ENCODE measurements at places on chromosomes 16 and 17.

- DNase-seq: no peak
These were observed 670 bp upstream of the ZNF652 start for GRCh38 chr17:49362723-49363117.

- DNase-seq: peak; percentile 73
These were observed 747 bp downstream of the ATXN7L3 start for GRCh38 chr17:44198721-44199552.

DNA sequence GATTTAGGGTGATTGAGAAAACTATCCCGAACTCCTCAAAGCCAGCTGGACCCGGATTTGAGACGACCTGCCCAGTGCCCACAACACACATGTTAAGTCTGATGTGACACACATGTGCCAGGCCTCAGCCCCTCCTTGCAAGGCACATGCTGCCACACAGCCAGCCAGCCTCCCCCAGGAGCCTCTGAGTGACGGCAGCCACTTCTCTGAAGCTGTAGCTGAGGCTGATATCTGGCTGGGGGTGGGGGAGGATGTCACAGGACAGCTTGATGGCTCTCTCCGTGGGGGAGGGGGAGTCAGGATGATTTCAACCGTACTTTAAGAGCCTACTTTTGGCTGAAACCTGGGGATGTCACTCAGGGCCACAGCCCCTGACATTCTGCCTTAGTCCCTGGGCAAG is 40.9 kb downstream of the SRCIN1 start:
- DNase-seq: no peak

- DNase-seq: no peak
These were observed 14.6 kb upstream of the METTL9 start for GRCh38 chr16:21584817-21585216.

GRCh38 chr17:77782201-77782600 is 176.3 kb upstream of the TNRC6C start:
- no peak for DNase-seq

- DNase-seq: peak; percentile 60
These were observed 16.9 kb downstream of the MYO1D start for GRCh38 chr17:32859857-32860525.

GRCh38 chr16:83420206-83420760 is 387.5 kb upstream of the HSBP1 start:
- DNase-seq: no peak

DNA sequence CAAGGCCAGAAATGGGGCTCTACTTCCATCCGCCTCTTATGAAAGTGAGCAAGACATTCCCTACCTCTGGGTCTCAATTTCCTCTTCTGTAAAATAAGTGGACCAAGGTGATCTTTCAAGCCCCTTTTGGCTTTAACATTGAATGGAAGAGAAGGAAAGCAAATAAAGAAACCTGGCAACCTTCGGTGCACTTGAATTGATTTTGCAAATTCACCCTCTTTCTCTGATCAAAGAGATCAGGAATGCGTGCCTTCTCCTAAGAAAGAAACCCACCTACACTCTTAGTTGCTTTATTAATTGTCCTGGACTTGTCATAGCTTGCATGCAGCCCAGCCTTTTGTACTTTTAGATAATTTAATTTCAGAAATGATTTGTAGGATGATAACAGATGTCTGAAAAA is 3.0 kb downstream of the MSI2 start:
- DNase-seq: no peak

DNA sequence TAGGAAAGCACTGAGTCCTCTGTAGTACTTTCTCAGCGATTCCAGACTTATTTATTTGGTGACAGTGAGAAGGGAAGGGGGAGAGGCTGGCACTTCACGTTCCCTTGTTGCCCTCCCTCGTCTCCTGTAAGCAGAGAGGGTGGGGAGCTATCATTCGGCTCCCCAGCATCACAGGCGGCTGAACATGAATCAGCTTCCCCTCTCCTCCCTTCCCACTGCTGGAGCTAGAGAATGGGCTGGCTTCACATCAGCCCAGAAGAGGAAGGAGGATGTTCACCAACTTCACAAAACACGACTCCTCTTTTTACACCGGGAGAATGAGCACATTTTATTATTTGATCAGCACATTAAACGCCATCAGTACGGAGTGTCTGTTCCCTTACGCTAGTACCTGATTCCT is 6.7 kb upstream of the CMIP start:
- DNase-seq: no peak

DNA sequence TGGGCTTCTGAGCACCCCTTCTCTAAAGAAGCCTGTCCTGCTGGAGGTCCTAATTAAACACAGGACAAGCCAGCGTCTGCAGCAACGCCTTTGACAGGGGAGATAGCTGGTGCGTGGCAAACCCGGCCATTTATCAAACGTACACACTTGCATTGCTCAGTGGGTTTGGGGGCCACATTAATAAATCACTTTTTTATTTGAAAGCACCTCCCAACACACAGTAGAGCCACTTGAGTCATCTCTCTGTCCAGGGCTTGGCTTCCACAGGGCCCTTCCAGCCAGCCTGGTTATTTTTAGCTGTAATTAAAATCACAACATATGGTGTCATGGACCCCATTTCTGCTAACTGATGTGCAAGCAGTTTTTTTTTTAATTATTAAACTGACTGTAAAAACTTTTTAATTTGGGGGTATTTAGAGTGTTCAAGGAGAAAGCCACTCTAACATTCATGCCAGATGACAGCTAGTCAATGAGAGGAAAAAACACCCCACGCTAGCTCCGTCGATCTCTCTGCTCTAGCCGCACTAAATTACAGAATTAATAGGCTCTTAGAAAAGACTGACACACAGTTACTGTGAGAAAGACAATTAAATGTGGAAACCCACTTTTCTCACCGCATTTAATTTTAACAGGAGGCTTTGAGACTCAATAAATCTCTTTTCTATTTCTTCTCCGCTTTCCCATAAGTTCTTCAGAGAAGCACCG is 201.0 kb upstream of the WSCD1 start:
- DNase-seq: no peak

GRCh38 chr17:63434951-63435571 is 11.0 kb downstream of the CYB561 start:
- peak; percentile 72 for DNase-seq

- peak; percentile 38 for DNase-seq
These were observed 2.3 kb downstream of the RAB37 start for GRCh38 chr17:74739227-74739831.

DNA sequence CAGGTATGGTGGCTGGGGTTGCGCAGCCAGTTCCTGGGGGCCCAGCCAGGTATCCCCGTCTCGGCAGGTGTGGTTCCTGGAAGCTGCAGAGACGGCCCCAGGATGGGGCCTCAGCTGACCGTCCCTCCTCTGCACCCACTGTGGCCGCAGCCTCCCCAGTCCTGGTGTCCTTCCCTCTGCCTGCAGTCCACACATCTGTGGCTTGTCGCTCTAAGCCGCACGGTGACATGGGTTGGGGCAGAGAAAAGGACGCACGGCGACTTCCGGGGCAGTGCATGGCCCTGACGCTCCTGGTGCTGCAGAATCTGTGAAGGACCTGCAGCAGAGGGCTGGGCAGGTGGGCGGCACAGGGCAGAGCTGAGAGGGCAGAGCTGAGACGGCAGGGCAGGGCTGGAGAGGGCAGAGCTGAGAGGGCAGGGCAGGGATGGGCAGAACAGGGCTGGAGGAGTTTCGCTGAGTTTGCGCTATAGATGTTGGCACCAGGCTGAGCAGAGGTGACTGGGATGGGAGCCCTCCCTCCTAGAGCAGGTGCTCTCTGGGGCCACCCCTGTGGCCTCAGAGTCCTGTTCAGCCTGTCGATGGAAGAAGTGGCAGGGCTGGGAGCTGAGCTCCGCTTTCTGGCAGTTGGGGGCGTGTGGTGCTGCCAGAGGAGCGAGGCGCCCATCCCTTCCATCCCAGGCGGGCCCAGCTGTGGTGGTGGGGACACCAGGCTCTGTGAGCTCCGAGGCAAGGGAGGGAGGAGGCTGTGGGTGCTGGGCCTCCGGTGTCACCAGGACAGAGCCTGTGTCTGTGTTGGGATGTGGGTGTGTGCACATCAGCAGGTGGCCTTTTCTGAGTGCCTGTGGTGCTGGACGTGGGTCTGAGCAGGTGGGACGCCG is 23.0 kb downstream of the TSC2 start:
- DNase-seq: no peak

GRCh38 chr17:50219342-50219741 is 17.9 kb upstream of the COL1A1 start:
- DNase-seq: no peak

DNA sequence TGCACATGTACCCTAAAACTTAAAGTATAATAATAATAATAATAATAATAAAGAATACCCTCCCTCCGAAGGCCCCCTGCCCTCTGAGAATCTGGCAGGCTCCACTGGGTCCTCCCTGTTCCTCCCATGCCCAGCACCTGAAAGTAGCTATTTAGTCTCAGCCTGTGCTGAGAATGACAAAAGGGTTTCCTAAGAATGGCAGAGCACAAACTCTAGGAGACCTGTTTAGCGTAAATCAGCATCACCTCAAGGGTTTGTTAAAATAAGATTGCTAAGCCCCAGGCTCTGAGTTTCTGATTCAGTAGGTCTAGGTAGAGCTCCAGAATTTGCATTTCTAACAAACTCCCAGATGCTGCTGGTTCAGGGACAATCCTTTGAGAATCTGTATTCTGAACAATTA is 606.8 kb upstream of the CDH11 start:
- DNase-seq: no peak

DNA sequence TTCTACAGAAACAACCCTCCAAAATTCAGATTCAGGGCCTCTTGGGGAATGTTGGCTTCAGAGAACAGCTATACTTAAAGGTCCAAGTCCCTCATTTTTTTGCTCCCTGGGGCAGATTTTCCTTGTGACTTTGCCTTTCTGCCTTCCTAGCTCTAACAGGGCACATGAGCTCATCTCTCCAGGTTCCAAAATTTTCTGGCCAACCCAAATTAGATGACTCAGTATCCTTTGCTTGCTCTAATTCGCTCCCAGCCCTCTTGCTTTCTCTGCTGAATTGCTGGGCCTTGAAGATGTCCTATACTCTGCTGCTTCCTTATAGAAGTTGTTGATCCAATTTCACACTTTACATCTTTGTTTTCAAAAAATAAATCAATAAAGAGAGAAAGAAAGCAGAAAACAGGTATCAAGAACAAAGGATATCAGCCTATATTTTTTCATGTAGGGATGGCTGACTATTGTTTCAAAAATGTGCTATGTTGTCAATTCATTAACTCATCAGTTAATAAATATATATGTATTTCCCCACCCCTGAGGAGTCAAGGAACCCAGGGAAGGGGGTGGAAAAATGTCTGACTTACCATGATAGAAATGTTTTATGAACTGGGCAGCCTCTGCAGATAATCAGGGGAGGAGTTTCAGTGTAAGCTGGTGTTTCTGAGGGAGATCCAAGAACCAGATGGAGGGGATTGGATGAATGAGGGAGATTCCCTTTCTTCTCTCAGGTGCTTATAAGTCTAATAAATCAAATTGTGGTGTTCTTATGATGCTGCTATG is 1.0 kb upstream of the KRTAP4-2 start:
- no peak for DNase-seq

- DNase-seq: no peak
These were observed 30.3 kb downstream of the CDK5RAP3 start for GRCh38 chr17:48001197-48001596.

GRCh38 chr17:38894276-38894675 is 24.4 kb downstream of the LASP1 start:
- DNase-seq: no peak

All from T-helper 2 cell (primary cell).